ENCODE measurements at places on chromosomes 3 and 15. TPM values are rescaled to one million over a fixed set of nuclear protein-coding genes. Genes with fewer than 3 reads are reported as not detected.

The SETD5 gene
- 148 TPM for total RNA-seq

The ADAMTS9 gene
- not detected for total RNA-seq

The ACKR2 gene
- 0.44 TPM for total RNA-seq

The RTP3 gene
- total RNA-seq: not detected

The CCR9 gene
- total RNA-seq: not detected

GRCh38 chr3:59107856-59108815, 58.3 kb upstream of the CFAP20DC start:
- DNase-seq: no peak

DNA sequence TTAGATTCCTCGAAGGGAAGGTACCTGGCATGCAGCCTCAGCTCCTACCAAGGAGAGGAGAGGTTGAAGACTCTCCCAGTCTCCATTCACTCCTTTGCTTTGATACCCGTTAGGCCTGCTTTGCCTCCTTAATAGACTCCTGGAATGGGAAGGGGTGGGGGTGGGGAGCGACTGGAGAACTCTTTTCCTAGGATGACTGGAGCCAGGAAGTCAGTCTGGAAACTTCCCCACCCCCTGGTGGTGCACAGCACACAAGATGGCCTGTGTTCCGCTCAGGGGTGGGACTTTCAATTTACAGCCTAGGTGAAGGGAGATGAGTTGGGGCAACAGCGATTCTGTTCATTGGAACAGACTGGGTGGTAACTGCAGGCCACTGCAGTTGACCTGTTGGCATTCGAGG, 21.4 kb upstream of the CELF6 start:
- DNase-seq: no peak

GRCh38 chr3:20288050-20288449, 102.0 kb upstream of the SGO1 start:
- no peak for DNase-seq

- DNase-seq: no peak
Observed at GRCh38 chr3:19155375-19155774, 7.1 kb downstream of the KCNH8 start.

GRCh38 chr3:141170678-141171295, 60.8 kb upstream of the PXYLP1 start:
- no peak for DNase-seq

GRCh38 chr15:43900996-43901395, 74.2 kb downstream of the WDR76 start:
- no peak for DNase-seq

GRCh38 chr3:176795891-176796290, 401.4 kb downstream of the TBL1XR1 start:
- DNase-seq: no peak

DNA sequence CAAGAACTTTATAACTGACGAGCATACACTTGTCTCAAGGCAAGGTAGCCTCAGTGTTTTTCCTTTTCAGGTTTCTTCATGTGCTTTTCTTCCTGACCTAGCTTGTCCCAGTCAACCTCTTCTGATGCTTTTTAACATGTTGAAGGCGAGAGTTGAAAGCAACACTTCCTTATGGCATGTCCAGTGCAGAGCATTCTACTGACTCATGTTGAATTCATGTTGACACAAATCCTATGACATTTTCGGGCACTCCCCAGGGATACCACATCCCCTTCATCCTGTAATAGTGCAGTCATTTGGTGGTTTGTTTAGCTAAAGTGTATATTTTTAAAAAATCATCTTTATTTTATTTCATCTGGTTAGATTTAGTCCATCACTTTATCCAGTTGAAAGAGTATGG, 75.9 kb upstream of the CBLB start:
- no peak for DNase-seq

- DNase-seq: no peak
Observed at GRCh38 chr3:132987396-132987795, 50.8 kb upstream of the TMEM108 start.

DNA sequence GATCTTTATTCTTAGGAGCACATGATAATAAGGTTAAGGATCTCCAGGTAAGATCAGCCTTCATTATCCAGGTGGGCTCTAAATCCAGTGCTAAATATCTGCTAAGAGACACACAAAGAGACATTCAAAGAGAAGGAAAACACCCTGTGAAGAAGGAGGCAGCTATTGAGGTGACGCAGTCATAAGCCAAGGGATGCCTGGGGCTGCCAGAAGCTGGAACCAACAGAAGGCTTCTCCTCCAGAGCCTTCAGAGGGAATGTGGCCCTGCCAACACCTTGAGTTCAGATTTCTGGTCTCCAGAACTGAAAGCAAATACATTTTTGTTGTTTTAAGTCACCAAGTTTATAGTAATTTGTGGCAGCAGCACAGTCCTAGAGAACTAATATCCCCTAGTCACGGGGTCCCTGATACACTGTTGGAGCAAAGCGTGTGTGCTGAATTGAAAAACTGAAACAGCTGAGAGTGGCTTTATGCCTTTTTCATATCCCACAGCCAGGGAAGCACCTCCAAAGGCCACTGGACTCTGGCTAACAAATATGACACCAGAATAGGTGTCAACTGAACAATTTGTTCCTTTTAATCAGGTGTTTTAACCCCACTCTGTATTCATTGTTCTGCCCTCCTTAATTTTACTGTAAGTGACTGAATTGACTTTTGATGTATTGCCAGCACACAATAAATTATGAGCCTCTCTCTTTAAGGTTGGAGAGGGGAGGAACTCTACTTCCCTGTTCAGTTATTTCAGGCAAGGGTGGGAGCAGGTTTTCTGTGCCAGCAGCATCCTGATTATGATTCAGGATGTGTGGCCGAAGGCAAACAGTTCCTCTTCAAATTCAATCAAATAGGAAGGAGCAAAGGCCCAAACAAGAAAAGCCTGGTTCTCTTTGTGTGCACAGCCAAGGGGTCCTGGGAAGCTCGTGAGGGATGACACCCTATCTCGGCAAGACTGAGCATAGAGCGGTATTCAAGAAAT, 151.8 kb upstream of the HES1 start:
- no peak for DNase-seq

DNA sequence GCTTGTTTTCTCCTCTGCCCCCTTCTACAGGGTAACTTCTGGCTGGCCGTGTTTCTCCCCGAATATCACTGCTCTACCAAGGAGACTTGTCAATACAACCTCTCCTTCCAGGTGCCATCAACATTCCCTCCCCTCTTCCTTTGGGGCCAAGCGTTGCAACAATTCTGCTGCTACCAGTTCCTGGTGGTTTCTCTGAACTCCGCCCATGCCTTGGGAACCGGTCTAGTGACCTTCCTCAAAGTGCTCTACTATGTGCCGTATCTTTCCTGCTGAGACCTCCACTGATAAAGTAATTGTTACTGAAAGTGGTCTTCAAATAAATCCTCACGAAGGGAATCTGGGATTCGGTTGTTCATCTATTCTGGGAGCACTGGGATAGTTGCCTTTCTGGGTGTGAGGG, 26.2 kb downstream of the PCSK6 start:
- DNase-seq: no peak

DNA sequence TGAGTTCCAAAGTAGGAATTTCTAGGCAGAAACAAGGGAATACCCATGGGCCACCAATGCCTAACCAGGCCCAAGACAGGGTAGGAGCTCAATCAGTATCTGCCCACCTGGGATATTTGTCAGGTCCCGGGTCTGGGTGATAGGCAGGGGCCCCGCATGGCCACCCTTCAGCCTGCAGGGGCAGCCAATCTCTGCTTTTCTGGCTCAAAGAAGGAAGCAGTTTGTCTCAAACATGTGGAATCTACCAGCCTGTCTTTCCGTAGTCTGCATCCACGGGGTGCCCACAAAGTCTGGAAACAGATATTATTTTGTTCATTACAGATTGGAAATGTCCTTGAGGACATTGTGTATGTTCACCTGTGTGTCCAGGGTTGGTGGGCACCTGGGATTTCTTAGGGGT, 56.2 kb downstream of the CEMIP start:
- no peak for DNase-seq

DNA sequence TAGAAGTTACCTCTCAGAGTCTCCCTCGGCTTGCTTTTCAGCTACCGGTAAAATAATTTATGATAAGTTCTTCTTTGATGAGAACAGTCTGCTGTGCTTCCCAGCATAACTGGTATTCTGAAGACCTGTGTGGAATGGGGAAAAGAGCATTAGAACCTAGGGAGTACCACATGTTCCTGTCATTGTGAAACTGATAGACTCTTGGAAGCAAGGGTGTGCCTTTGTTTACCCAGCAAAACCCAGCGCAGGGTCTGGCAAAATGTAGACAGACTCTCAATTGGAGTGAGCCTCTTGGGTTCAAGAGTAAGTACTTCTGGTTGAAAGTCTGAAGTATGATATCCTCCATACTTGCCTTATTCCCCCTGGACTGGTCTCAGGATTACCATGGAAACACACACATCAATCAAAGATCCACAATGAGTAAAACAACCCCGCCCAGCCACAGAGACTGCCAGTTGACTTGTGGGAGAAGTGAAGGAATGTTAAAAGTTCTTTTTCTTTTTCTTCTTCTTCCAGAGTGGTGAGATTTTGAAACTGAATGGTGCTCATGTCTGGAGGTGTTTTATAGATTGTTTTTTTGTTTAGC, 652.4 kb upstream of the NAALADL2 start:
- DNase-seq: no peak

- peak; percentile 14 for DNase-seq
Observed at GRCh38 chr3:33791477-33792166, 6.8 kb upstream of the PDCD6IP start.

GRCh38 chr15:59096429-59096828, 8.5 kb upstream of the CCNB2 start:
- no peak for DNase-seq

GRCh38 chr3:26592451-26592850, 30.1 kb upstream of the LRRC3B start:
- DNase-seq: no peak

DNA sequence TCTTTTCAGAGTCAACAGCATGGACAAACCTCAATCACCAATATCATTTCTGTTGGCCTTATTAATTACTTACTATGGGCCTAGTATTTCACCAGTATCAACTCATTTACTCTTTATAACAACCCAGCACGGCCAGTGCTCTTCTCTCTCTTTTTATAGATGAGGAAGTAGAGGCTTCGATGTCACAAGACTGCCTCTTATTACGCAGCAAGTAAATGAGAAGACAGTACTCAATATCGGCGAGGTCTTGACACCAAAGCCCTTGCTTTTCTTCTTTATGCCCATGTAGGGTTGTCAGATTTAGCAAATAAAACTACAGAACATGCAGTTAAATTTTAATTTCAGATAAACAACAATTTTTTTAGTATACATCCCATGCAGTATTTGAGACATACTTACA, 99.0 kb upstream of the KCNMB2 start:
- no peak for DNase-seq

DNA sequence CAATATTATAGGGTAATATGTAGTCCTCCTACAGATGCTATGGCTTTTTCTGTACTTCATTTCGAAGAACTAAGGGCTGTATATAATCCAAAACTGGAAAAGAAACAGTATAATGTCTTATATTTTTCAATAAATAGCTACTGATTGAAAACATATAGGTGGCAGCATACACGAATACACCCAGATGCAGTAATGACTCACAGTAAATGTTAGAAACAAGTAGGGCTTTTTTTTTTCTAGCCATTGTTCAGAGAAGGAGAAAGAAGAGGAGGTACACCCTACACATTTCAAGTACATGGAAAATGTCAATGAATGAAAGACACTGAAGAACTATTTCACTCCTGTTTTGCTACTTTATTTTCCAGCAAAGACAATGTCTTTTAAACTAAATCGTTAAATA, 9.4 kb downstream of the DAZL start:
- DNase-seq: no peak

DNA sequence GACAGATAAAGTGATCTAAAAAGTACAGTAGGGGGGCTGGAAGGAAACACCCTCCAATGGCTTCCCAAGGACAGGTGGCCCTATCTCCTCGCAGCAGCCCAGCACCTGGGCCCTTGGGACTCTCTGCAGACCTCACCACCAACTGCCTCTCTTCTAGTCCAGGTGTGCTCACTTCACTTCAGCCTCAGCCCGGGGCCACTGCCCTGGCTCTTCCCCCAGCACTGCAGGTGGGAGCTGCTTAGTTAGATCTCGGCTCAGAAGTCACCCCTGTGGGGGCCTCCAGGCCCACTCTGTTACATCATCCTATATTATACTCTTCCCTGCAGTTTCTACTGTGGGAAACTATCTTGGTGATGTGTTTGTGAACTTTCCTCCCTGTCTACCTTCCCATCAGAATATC, 2.0 kb downstream of the KLF15 start:
- DNase-seq: no peak

DNA sequence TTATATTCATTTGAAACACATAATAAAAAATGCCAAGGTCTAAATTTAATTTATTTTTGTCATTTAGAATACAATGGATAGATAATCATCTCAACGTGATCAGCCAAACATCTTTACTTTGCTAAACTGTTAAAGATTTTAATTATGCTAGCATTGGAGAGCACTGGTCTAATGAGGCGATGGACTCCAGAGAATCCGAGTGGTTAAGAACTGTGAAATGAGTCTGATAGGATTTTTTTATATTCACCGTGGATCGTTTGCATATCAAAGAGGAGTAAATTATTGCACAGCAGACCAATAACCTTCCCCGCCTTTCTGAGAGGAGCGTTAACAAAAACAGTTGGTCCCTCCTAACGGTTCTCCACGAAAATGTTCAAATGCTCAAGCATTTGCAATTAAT, 540.8 kb downstream of the FOXP1 start:
- no peak for DNase-seq

DNA sequence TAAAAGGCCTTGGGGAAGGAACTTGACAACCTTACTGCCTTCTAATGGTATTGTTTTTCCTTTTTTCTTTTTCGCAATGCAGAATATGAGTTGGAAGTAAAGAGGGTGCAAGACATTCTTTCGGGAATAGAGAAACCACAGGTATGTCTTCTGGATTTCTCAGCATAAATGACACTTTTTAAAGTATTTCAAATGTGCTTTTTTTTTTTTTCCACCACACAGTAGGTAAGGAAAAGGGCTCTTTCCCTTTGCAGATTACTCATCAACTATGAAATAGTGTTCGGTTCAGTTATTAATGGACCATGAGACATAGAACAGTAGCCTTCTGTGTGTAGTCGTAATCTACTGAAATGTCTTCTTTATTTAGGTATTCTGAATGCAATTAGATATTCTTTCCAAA, 162.4 kb downstream of the GHSR start:
- no peak for DNase-seq

DNA sequence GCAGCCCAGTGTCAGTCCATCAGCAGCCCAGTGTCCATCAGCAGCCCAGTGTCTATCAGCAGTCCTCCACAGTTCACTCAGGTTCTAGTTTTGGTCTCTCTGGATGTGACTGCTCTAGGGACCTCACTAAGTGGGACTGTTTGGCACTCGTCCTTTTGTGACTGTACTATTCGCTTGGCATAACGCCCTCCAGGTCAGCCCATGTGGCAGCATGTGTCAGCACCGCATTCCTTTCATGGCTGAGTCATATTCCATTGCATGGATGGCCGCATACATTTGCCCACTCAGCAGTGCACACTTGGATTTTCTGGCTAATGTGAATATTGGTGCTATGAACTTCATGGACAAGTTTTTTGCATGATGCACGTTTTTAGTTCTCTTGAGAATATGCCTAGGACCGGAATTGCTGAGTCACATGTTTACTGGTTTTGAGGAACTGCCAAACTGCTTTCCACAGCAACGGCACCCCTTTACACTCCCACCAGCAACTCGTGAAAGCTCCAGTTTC, 16.4 kb downstream of the CHST13 start:
- no peak for DNase-seq

Measured in activated T-helper 2 cell treated with anti-CD3 and anti-CD28 coated beads, Interferon-gamma antibody, Interleukin-2, Interleukin-4, amounts not matched to agents 10 μg/mL and 5 μg/mL and 100 μg/mL, durations not matched to agents 14 hours and 24 hours and 36 hours (primary cell).